ENCODE measurements at places on chromosomes 16 and 17.

DNA sequence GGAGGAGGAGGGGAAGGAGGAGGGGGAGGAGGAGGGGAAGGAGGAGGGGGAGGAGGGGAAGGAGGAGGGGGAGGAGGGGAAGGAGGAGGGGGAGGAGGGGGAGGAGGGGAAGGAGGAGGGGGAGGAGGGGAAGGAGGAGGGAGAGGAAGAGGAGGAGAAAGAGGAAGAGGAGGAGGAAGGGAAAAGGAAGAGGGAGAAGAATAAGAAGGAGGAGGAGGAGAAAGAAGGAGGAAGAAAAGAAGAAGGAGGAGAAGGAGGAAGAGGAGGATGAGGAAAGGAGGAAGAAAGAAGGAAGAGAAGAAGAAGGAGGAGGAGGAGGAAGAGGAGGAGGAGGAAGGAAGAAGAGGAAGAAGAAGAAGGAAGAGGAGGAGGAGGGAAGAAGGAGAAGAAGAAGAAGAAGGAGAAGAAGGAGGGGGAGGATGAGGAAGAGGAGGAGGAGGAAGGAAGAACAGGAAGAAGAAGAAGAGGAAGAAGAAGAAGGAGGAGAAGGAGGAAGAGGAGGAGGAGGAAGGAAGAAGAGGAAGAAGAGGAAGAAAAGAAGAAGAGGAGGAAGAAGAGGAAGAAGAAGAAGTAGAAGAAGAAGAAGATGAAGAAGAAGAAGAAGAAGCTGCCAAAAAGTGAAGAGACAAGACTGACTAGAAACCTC is 103.8 kb downstream of the C16orf78 start:
- DNase-seq = no peak

GRCh38 chr16:29198231-29198630 is 208.3 kb downstream of the NPIPB11 start:
- no peak for DNase-seq

DNA sequence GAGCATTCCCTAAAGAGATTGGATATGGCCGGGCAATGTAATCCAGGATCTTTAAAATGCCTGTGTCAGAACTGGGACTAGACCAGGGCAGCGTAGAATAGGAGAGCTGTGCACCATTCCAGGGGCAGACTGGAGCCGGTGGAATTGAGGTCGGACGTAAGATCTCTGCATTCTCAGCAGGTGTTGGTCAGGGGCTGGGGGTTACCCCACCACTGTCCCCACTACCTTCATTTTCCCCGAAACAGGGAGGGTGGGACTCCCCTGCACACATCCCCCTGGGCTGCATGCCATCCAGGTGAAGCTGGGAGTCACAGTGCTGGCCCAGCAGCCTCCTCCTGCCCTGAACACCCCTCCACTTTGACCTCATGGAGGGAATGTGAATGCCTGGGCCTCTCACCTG is 17.8 kb downstream of the OSBPL7 start:
- no peak for DNase-seq

GRCh38 chr16:27109666-27110523 is 43.2 kb downstream of the C16orf82 start:
- DNase-seq = peak; percentile 87

DNA sequence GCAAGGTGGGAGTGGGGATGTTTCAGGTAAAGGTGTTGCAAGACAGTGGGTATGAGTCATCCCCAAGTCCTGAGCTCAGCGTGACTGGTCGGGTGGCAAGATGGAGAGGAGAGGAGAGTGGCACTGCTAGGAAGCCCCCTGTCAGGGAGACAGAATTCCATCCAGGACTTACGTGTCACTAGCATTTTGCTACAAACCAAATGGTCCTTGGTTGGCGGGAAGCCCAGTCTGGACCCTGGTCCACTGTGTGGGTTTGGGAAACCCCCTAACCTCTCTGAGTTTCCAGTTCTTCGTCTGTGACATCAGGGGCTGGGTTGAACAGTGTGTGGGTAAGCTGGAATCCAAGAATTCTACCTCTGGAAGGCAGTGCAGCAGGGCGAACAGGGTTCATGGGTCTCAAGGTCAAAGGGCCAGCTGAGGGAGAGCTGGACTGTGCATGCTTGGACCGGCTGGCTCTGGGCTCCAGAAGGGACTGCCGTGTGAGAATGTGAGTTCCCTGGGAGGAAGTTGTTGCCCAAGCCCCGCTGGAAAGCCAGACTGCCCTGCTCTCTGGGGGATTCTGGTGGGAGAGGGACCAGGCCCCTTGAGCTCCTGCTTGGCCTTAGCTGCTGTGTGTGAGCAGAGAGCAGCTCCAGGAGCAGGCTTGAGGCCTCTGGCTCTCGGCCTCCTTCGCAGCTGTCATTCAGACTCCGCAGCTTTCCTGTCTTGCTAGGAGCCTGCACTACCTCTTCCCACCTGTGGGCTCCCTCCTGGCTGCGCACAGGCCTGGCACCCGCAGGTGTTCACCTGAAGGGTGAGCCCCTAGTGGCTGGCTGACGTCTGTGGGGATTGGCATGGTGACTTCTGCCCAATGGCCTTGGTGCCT is 84.6 kb downstream of the NT5M start:
- DNase-seq = no peak

DNA sequence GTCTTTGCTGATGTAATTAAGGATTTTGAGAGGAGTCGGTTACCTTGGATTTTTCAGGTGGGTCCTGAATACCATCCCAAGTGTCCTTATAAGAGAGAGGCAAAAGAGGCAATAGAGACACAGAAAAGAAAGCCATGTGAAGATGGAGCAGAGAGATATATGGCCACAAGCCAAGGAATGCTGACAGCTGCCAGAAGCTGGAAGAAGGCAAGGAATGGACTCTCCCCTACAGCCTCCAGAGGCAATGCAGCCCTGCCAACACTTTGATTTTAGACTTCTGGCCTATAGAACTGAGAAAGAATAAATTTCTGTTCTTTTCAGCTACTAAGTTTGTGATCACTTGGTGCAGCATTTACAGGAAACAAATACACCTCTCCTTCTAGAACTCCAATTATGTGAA is 8.2 kb upstream of the RNFT1 start:
- no peak for DNase-seq

DNA sequence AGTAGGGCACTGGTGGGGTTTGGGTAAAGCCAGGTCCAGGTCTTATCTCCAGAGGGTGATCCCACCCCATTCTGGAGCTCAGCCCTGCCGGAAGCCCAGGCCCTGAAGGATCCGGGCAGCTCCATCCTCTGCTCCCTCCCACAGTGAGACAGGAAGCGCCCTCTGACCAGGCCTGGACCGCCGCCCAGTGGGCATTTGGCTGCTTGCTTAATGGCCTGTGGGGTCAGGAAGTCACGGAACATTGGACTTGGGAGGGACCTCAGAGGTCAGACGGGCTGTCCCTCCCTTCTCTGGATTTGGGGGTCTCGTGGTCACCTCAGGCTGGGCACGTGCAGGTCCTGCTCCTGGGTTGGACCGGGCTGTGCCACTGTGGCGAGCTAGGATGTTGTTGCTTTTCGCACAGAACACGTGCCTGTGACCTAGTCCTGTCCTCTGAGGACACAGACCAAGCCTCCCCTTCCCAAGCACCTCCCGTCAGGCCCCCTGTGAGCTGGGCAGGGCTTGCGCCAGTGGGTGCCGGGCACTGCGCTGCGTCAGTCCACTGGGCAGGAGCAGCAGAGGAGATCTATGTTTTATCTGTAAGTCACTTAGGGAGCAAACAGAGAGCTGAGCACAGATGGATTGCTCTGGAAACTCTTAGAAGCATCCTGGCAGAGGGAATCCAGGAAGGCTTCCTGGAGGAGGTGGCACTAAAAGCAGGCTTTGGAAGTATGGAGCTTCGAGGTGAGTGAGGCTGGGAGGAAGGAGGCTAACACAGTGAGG is 49.4 kb upstream of the GSE1 start:
- no peak for DNase-seq

- no peak for DNase-seq
Measured at GRCh38 chr16:9755081-9755480, 427.1 kb downstream of the GRIN2A start.

GRCh38 chr17:37488009-37488604 is 1.6 kb upstream of the DUSP14 start:
- DNase-seq = no peak

- DNase-seq = no peak
Measured at GRCh38 chr16:60811657-60812056, 1224.6 kb downstream of the CDH8 start.

DNA sequence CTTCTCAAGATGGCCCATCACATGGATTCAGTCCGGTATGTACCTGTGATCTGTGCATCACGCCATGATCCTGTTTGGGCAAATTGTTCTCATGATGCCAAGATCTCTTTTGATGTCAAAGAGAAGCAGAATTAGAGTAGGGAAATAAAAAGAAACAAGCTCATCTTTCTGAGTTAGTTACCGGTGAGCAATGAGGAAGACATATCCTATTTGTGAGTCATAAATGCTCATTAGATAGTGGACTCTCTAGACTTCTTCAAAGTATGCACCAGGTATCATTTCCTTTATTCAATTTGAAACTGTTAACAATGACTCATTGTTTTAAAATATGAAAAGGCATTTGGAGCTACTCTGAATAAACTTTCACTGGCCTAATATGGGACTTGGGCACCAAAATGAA is 8.0 kb upstream of the KRTAP4-12 start:
- DNase-seq = no peak

GRCh38 chr17:78525511-78526160 is 51.6 kb downstream of the DNAH17 start:
- DNase-seq = no peak

DNA sequence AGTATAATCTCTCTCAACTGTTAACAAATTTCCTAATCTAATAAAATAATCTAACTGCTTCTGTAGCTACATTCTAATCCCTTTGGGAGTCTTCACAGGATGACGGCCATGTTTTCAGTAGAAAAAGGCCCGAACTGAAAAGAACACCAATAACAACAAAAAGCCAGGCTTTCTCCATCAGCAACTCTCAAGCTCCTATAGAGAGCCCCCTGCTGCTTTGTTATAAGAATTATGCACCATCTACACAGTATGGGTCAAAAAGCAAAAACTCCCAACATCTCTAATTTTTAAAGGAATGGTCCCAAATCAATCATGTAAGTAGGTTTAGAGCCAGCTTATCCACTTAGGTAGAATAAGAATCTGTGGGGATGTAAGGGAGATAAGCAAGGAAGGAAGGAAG is 163.6 kb upstream of the C17orf78 start:
- no peak for DNase-seq

All from GM12891 (cell line).